ENCODE measurements at places on chromosomes 13 and 19.

DNA sequence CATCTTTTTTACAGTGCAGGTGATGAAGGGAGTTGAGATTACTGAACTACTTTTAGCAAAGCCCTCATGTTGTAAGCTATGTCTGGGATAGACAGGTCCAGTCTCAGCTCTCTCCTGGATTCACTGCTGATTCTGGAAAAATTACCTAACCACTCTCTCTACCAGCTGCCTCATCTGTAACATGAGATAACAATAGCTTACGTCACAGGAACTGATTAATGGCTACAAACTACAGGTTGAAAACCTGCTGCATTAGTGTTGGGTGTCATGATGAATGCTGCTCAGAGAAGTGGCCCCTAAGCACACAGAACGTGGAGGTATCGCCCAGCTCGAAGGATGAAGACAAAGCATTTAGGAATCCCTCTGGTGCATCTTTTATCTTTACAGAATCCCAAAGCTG lies 277.8 kb downstream of the ABCC4 start:
- no peak for DNase-seq

GRCh38 chr19:53161123-53161522 lies 2.3 kb upstream of the ZNF347 start:
- DNase-seq = no peak

DNA sequence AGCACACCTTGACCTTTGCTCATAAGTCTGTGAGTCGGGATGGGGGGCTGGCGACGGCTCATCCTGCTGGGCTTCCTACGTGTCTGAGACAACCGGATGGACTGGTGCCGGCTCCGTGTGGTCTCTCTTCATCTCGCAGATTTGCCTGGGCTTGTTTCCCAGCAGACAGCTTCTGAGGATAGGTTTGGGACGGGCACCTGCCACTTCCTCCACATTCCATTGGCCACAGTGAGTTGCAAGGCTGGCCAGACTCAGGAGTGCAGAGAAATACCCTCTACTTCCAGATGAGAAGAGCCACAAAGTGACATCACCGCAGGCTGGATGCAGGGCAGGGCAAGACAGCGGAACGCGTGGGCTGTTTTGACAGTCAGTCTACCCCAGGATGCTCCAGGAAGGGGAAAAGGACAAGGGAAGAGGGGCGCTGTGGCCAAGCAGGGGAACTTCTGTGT lies 48.1 kb downstream of the IRS2 start:
- DNase-seq = no peak

DNA sequence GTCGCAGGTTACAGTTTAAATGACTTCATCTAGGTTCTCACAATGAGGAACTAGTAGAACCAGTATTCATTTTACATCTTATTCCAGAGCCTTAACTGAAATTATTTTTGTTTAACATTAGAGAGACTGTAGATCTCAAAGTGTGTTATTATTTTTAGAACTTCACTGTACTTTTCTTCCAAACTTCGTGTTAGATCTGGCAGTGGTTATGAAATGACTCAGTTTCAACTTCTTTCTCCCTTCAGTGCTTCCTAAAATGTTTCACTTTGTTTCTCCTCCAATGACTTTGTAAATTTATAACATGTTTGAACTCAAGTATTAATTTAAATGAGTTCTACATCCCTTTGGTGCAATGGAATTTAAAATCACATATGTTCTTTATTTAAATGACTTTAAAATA lies 139.3 kb downstream of the PCDH9 start:
- peak; percentile 35 for DNase-seq

GRCh38 chr13:101265934-101266333 lies 150.4 kb downstream of the NALCN start:
- DNase-seq = no peak

DNA sequence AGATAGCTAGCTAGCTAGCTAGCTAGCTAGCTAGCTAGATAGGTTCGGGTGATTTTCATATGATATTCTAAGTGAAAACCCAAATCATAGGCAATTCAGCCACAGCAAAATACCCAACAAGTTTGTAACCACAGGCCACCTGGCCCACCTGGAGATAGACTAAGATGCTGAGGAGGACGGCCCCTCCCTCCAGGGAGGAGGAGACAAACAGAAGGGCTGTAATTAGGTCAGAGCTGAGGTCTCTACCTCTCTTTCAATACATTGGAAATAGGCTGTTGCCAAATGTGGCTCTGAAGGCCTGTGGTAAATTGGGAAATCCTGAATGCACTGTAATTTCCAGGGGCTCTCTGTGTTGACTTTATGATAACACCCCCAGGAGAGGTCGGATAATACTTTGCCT lies 382.2 kb downstream of the FGF9 start:
- no peak for DNase-seq

Measured in fibroblast of lung (primary cell).